ENCODE measurements at places on chromosomes 6 and 20.
A peak's percentile ranks its signal among the peaks of the same experiment; 100 is the strongest.

- DNase-seq: no peak
Measured at GRCh38 chr6:7640607-7641577, 50.9 kb downstream of the SNRNP48 start.

DNA sequence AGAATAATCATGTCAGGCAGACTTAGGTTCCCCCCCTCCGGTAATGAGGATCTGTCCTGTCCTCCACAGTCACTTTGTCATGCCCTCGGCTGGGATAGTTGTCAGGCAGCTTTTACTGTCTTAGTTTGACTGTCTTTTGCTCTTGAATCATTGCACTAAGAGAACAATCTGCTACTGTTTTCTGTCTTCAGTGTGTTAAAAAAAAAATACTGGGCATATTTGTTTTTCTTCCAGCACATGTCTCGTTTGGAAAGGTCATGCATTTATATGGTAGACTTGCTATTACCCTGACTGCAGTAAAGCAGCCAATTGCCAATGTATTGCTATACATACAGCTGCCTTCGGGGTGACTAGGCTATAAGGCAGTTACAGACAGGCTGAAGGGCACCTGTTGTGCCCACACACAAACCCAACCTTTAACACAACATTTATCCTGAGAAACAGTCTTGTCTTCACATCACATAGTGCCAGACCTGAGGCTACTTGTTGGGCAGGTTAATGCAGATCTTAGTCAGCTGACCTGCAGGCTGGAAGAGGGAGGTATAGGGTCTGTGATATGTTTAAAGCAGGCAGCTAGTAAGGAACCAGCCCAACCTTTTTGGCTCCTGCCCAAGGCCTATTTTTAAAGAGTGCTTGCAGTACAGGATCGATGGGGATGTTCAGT lies 26.7 kb downstream of the ARFGEF3 start:
- peak; percentile 29 for DNase-seq

- no peak for DNase-seq
Measured at GRCh38 chr6:47919875-47920274, 138.0 kb downstream of the OPN5 start.

GRCh38 chr6:134190883-134191282 lies 127.0 kb downstream of the SGK1 start:
- DNase-seq: no peak

DNA sequence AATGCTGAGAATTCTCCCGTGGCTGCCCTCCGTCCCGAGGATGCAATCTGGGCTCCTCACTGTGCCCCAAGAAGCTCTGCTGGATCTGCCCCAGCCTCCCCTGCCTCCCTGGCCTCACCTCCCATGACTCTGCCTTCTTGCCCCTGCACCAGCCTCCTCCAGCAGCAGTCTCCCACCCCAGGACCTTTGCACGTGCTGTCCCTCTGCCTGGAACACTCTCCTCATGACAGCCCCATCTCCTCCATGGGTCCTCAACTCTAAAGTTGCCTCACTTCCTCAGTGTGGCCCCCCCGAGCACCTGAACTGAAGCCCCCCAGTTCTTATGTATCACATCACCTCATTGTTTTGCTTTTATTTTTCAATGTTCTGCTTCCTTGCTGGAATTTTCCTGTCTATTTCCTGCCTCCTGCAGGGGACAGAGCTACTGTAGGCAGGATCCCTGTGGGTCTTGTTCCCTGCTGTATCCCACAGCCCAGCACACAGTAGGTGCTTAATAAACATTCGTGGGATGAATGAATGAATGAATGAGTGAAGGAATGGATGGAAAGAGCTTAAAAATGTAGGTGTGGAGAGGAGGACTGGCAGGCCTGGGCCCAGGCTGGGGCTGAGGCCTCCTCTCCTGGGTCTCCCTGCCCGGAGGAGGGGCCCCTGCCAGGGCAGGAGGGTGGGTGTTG lies 42.2 kb downstream of the CEBPB start:
- DNase-seq: no peak

DNA sequence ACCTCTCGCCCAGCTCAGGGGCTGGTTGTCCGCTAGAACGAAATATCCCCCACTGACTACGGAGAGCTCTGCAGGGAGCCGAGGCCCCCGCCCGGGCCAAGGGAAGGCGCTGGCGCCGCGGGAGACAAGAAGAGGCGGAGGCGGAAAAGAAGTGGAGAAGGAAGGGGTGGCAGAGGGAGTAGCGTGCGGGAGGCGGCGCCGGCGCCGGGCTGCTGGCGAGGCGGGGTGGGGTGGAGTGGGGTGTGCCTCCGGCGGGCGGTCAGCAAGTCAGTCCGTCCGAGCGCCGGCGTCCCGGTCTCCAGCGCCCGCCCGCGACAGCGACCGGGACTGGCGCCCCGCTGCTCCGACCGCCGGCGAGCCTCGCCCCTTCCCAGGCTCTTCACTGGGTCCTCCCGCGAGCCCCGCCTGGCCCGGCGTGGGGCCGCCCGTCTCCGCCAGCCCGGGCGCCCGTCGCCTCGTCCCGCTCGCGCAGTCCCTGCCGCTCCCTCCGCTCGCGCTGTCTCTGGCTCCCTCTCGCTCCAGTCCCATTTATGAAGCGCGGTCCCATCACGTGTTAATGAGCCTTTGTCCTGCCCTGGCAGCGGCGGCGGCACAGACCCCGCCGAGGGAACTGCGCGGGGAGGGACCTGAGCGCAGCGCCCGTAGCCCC lies at the start of gene CNR1:
Gene CNR1 (minus strand): TSS at position 504 of the 649 bp plus-strand sequence. CDS start 21,073 bp downstream, outside the sequence.
- DNase-seq: peak; percentile 29

DNA sequence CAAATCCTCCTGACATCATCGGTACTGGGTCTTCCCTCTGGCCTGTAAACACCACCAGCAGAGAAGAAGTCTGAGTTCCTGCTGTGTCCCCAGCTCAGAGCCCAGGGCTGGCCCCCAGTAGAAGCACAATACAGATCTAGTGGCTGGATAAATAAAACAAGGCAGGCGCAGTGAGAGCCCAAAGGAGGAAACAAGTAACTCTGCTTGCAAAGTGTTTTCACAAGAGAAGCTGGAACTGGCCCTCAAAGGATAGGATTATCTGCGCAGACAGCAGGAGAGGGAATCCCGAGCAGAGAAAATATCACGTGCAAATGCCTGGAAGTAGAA lies 205.1 kb downstream of the ZDHHC14 start:
- no peak for DNase-seq

DNA sequence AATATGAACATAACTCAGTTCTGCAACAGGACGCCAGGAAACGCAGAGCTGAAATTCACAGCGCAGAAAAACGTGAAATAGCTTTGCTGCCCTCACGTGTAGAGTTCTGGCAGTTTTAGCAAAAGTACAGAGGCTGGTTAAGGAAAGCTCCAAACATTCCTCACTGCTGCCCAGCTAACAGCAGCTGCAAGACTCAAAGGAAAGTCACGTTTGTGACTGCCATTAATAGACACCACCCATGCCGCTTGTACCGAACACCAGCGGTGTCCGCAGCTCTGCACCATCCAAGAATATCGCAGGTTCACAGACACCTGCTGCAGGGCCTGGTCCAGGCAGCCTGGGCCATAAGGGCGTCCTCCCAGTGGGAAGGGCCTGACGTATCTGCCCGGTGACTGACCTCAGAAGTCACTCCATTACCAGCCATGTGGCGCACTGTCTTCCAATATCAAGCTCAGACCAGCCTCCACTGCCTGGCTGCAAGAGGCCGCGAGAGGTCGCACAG lies 61.4 kb downstream of the WDR27 start:
- no peak for DNase-seq

DNA sequence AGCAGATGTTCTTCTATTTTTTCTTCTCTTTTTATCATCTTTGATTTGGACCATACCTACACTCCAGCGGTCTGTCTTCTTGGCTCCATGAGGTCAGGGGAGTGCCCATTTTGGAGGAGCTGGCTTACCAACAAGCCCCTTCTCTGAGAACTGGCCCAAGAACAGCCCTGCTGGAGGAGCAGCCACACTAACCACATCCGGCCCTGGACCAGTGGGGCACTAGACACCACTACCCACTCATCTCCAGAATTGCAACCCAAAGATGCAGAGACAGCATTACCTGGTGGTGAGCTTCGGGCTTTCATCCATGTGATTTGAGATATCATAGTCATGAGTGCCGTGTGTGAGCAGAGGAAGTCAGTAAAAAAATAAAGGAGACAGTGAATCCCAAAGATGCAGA lies 599.4 kb upstream of the CDH4 start:
- DNase-seq: no peak

- no peak for DNase-seq
Measured at GRCh38 chr6:117464700-117465099, 17.8 kb upstream of the DCBLD1 start.

DNA sequence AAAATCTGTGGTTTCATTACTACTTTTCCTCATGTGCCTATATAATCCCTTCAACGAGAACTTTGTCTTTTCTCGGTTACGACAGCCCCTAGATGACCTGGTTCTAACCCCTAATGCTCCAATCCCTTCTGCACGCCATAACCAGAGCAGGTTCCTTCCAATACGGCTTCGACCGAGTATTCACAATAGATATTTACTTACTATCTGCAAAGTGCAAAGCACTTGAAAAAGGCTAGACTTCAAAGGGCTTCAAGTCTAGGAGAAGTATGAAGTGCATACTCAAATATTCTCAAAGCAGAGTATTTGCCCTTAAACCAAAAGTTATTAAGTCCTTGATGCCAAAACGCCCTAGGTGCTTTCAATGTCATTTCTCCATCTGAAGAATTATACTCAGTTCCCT lies 63.4 kb upstream of the NHSL1 start:
- DNase-seq: no peak

DNA sequence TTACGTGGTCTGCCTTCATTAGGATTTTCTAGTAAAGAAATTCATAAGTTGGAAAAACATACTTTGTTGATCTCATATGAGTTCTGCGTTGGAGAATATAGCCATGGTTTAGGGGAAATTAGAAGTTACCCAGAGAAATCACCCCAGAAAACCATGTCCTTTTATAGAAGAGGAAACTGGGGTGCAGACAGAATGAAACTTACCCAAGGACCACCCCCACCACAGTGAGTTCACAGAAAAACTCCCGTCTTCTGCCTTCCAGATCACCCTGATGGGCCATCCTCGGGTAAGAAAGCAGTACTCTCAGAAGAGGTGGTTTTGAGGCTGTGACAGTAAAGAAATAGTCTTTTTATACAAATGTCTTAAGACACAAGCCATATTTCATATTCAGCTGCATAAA lies 25.1 kb upstream of the MAFB start:
- no peak for DNase-seq

All from NCI-H748 treated with DMSO at 0.1 percent for 48 hours (cell line).